ENCODE measurements at places on chromosomes 16 and 17.

DNA sequence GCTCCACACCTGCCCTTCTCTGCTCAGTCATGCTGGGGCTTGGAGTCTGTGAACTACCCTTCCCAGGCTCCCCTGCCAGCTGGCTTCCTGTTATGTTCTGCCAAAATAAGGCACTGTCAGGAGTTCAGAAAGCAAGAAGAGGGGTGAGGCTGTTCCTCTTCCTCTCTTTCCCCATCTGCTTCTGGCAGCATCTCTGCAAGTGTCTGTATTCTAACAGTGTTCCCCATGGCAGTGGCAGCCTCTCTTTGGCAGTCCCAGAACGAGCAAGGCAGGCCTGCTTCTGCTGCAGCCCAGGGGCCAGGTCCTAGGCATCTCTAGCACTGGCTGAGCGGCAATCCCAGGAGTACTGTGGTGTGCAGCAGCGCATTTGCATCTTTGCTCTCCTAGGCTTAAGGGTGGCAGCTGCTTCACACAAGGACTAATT, 219.1 kb downstream of the STX8 start:
- peak; percentile 65 for DNase-seq

DNA sequence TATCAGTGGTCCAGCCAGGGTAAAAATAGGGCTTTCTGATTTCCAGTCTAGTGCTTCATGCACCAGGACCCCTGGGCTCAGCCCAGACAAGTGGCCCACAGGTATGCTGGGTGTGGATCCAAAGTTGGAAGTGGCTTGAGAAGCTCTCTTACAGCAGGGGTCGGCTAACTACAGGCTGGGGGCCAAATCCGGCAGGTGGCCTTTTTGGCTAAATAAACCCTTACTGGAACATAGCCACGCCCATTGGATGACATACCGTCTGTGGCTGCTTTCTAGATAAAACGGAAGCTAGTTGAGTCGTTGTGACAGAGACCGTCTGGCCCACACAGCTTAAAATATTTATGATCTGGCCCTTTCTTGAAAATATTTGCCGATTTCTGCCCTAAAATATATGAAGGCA, 119.0 kb upstream of the CDC42EP4 start:
- no peak for DNase-seq

DNA sequence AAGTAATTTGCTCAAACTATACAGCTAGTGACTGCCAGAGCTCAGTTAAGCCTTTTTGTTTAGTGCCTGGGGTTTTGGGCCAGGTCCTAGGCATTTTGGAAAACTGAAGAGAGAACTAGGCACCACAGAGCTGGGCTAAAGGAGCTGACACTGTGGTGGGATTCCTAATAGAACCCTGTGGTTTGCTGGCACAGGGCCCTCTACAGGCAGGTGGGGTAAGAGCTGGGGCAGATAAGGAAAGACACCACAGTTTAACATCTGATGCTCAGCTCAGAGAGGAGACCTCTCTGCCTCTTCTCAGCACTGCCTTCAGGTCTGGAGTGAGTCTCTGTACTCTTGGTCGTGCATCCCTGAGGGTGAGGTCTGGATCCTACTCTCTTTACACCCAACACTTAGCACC, 121.2 kb downstream of the SNX11 start:
- DNase-seq = no peak

DNA sequence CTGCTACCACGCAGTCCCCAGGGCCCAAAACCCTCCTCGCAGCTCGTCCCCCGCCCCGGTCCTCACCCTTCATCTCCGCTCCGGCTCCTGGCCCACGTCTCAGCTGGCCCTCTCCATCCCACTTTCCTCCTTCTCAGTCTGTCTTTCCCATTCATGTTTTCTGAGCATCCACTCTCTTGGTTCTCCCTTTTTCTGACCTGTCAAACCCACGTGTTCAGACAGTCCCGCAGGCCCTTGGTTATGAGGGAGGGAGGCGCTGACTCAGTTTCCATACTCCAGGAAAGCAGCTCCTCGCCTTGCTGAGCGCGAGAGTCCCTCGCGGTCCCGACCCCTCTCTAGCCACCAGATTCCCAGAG, 392 bp upstream of the HID1 start:
- DNase-seq = no peak

- no peak for DNase-seq
Measured at GRCh38 chr17:55402374-55402773, 19.3 kb downstream of the MMD start.

DNA sequence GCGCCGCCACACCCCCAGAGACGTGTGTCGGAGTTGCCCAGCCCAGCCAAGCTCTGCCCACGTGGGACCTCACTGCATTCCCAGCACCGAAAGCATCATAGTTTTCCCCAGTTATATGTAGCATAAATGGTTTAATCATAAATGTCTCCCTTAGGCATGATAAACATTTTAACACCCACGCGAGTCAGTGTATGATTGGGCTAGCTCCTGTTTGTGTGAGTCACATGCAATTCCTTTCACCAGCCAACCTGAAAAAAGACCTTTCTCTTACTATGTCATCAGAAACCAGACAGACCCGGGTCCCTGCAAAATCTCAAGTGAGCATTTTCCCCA, 9.2 kb downstream of the TAF1C start:
- no peak for DNase-seq

DNA sequence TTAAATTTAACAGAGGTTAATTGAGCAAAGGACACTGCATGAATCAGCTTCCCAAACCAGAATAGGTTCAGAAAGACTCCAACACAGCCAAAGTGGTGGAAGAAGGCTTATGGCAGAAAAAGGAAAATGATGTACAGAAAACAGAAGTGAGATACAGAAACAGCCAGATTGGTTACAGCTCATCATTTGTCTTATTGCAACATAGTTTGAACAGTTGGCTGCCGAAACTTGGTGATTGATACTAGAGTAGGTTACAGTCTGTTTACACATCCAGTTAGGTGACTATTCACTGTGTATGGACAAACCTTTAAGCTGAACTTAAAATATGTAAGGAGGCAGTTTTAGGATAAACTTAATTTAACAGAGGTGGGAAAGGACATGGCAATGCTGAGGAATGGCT, 18.3 kb downstream of the TMEM100 start:
- DNase-seq = no peak

DNA sequence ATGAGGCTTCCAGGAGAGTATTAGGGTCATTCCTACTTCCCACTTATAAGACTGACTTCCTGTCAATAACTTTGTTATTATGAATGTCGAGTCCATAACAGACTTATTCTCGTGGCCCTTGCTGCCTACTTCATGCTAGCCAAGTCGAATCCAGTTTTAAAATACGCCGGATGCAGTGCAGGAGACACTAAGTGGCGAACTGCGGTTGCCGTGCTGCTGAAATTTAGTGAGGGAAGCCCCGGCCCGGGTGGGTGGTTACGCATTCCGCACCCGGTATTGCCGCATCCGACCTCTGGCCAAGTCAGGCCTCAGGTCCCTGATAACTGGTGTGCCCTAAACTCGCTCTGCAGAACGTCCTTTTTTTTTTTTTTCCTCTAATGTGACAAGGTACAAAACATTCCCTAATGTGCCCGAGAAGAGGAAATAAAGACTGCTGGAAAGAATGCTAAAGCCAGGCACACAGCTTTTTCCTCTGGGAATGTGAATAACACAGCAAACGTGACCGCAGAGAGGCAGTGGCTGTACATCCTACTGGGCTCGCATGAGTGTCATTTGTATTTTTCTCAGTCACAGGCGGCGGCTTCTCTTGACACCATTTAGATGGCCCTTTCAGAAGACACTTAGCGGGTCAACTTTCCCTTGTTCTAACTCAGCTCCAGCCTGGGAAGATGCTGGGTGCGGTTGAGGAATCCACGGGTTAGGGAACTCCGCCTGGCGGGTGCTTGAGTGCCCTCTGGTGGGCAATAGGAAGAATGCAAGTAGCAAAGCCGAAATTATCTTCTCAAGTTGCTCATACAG, 7.1 kb upstream of the AKTIP start:
- peak; percentile 83 for DNase-seq

GRCh38 chr17:74005790-74006189, 197.7 kb upstream of the RPL38 start:
- DNase-seq = no peak

GRCh38 chr16:80176114-80176513, 364.7 kb upstream of the DYNLRB2 start:
- no peak for DNase-seq

GRCh38 chr17:49482144-49482817, 12.8 kb upstream of the NGFR start:
- no peak for DNase-seq

DNA sequence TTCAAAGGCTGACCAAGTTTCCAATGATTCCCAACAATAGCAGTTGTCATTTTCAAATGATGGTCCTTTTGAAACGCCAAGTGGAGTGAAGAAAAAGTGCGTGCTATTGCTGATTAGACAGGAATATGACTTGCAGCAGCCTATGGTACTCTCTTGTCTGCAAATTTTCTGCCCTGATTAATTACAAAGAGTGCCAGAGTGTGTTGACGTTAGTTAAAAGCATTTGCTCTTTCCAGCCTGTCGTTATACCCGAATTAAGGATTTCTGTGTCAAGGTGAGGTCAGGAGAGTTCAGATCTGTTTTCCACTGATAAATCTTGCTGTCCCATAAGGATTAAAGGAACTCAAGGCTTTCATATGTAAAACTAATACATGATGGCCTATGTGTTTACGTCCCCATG, 75.0 kb upstream of the ADAMTS18 start:
- DNase-seq = no peak

DNA sequence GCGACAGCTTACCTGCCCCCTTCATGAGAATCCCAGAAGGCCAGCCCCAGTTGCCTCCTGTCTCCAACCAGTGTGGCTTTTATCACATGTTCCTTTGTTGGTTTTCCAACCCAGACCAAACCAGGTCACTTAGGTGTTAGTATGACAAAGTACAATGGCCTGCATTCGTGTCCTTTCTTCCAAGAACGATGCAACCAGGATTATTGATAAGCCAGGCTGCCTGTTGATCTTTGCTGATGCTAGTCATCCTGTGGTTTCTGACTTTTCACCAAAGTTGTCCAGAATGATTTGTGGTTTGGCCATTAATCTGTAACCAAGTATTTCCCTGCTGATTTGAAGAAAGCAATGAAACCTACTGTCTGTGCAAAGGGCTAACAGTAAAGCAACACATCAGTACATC, 191.4 kb downstream of the CYLD start:
- no peak for DNase-seq

- DNase-seq = no peak
Measured at GRCh38 chr17:30113213-30113612, 3.4 kb upstream of the NSRP1 start.

- no peak for DNase-seq
Measured at GRCh38 chr16:64900019-64900418, 221.8 kb downstream of the CDH11 start.

GRCh38 chr16:11347831-11348230, 2.6 kb downstream of the RMI2 start:
- no peak for DNase-seq

DNA sequence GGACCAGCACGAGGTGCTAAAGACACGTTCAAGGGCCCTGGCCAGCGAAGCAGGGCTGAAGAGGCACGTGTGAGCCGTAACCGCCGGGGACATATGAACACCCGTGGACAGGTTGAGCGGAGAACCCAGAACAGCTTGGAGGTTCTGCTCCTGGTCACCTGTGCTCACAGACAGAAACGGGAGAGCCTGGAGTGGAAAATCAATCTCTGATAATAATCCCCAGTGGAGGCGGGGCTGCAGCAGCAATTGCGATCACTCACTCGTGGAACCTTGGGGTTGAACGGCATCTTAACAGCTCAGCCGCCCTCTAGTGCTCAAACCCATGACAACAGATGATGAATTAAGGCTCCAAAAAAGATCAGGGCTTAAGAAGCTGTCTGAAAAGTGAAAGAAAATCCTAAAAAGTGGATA, 25.6 kb downstream of the WIPI1 start:
- DNase-seq = no peak

DNA sequence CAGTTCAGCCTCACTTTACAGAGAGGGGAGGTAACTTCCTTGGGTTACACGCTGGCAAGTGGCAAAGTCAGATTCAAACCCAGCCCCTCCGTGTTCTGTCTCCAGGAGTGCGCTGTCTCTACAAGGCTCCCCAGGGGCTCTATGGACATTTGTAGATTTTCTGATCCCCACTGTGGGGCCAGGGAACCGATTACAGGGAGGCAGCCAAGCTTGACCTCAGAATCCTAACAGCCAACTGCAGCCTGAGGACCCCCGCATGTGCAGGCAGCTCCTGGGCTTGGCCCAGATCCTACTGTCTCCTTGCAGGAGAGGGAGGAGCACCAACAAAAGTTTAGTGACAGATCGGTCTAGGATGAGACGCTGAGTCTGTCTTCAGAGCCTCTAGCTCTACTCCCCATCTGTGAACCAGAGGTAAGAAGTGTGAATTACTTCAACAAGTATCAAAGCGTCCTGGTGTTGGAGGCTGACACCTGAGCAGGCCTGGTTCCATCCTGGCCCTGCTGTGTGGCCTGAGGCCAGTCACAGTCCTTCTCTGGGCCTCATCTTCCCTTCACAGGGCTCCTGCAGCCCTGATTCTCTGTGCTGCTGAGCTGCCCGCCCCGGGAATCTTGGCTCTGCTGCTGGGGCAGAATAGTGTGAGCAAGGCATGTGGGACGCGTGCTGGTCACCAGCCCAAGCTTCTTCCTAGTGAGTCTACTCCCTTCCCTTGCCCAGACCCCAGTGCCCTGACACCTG, 9.2 kb upstream of the NATD1 start:
- DNase-seq = no peak

DNA sequence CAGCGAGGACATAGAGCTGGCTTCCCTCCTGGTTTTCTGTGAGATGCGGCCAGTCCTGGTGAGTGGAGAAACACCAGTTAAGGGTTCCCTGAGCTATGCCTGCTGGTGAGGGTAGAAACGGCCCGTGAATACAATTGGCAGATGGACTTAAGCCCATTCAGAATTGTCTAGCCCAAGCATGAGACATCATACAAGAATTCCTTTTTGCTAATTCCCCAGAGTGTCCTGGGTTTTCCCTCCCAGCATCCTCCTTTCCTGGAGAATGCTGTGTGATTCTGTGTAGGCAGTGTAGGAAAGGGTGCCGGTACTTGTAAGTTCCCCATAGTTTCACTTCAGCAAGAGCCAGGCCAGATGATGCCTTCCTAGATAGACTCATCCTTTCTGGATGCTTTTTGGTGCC, 65.1 kb downstream of the SDR42E1 start:
- no peak for DNase-seq

GRCh38 chr16:23268561-23268960, 33.5 kb upstream of the SCNN1B start:
- DNase-seq = no peak

DNA sequence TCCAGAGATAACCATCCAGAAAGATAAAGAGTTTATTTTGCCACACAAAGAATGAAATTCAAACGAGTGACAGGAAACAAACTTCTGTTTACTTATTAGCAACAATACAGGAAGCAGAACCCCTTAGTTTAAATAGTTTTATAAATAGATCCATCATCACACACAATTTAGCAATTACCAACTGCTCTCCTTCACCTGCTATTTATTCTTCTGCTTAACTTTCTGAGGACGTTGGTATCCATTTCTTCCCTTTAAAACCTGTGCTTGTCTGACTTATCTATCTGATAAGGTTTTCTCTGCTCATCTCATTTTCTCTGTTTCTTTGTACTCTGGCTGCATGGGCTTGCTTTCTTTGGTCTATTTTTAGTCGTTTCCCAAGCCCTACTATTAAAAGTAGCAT, 4.3 kb upstream of the ADAMTS18 start:
- DNase-seq = no peak

GRCh38 chr17:46976626-46977270, 2.3 kb downstream of the RPRML start:
- no peak for DNase-seq

- DNase-seq = no peak
Measured at GRCh38 chr17:17499402-17500145, 3.4 kb upstream of the RASD1 start.

GRCh38 chr16:21265104-21265837, 12.8 kb downstream of the CRYM start:
- DNase-seq = no peak

All from sigmoid colon (tissue), 7 donors.